ENCODE measurements at places on chromosomes 4 and X.

DNA sequence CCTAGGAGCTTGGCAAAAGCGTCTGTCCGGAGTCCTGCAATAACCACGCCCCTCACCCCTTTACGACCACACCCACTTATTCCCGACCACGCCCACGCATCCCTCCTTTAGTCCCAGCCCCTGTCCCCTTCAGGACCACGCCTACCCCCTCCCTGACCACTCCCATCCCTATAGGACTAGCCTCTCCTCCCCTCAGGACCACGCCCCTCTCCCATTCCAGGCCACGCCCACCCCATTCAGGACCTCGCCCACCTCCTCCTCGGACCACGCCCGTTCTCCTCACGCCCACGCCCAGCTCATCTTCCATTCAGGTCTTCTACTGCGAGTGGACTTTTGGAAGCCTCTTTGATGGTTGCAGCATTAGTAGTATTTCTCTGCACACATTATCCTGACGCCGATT lies 131.2 kb upstream of the STX18 start:
- DNase-seq: peak; percentile 3

GRCh38 chr4:48970471-48970921 lies 15.6 kb upstream of the CWH43 start:
- DNase-seq: no peak

DNA sequence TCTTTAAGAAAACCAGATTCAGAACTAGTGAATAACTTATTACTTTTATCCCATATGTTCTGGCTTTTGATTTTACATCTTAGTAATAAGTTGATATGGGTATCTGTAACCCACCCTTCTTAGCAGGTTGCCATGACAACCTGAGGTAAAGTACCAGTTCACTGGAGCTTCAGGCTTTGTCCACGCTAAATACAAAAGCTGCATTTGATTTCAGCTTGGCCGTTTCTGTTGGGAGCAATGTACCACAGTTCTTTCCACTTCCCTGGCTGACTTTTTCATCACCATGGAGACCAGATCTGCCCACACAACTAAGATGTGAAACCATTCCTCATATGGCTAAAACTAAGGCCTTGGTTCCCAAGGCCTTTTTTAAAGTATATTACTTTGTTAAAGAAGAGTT lies 26.1 kb downstream of the KLHL34 start:
- no peak for DNase-seq

DNA sequence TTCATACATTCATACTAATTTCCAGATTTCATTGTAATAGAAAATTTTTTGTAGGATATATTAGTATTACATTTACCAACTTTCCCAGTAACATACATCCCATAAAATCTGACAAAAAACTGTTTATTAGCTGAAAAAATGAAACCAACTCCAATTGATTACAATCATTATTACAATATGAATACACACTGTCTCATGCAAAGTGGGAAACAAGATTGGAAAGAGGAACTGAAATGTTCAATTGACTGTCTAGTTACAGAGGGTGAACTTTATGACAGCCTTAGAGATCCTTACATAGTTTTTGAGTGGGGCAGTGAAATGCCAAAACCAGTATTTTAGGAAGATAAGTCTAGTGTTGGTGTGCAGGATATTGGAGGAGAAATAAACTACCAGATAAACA lies 2.3 kb upstream of the AMBN start:
- no peak for DNase-seq

GRCh38 chr4:16931339-16932305 lies 33.2 kb upstream of the LDB2 start:
- DNase-seq: no peak

- DNase-seq: no peak
Measured at GRCh38 chr4:88291003-88291402, 6.6 kb upstream of the PPM1K start.

DNA sequence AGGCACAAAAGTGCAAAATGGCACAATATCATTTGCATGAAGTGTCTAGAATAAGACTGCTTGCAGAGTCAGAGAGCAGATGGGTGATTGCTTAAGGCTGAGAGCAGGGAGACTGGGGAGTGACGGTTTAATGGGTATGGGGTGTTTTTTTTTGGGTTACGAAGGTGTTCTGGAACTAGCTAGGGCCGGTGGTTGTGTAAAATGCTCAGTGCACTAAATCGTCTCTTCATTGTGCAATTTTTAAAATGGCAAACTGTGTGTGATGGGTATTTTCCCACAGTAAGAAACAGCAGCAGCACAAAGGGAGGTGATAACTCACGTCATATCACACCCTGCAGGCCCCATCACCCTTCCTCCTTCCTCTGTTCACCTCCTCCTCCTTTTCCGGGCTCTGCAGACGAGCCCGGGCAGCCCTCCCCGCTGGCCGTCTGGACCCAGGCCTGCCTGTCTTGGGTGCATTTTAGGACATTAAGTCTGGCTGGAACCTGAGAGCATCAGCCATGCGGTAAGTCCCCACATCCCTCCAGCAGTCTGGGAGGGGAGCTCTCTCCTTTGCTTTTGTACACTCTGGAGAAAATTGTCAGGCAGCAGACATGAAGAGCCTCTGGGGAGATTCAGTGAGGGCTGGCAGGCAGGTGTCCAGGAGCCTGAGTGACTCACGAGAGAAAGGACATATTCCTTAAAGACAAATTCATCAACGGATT lies 42.7 kb downstream of the ASMT start:
- peak; percentile 55 for DNase-seq

GRCh38 chr4:30454504-30454903 lies 265.7 kb upstream of the PCDH7 start:
- DNase-seq: no peak

DNA sequence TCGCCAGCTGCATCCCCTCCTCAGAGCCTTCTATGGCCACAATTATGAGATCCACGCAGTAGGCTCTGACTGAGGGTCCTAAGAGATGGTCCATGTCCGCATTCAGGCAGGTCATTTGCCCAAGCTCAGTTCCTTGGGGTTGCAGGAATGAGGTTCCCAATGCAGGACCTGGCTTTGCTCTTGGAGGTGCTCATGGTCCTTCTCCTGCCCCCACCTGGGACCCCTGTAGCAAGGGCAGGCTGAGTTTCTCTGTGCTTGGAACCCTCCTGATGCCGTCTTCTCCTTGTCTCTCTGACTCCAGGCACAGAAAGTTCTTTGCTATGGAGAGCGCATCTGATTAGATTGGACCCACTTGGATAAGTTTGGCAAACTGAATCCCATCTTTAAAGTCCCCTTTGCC lies 16.5 kb upstream of the SHOX start:
- peak; percentile 0 for DNase-seq

DNA sequence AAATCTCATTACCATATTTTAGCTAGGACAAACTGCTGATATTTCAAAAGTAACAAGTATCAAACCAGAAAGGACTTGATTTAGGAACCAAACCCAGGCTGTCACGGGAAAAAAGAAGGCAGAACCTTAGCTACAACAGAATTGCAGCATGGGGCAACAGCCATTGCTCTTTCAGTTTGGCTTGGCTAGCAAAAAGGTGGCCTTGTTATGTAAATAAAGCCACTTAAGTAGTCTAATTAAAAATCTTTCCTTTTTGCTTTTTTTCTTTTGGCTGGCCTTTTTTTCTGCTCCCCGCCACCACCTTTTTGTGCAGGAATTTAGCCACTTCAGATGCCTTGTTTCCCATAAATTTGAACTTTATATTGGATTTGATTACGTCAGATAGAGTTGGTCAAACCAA lies 235.9 kb downstream of the CPXCR1 start:
- no peak for DNase-seq

- peak; percentile 79 for DNase-seq
Measured at GRCh38 chrX:1537031-1537715, at the start of gene P2RY8. P2RY8 (minus strand) TSS chrX:1537185; CDS start chrX:1466558, 70,627 bp downstream.

GRCh38 chr4:112073181-112073580 lies 72.1 kb upstream of the FAM241A start:
- no peak for DNase-seq

DNA sequence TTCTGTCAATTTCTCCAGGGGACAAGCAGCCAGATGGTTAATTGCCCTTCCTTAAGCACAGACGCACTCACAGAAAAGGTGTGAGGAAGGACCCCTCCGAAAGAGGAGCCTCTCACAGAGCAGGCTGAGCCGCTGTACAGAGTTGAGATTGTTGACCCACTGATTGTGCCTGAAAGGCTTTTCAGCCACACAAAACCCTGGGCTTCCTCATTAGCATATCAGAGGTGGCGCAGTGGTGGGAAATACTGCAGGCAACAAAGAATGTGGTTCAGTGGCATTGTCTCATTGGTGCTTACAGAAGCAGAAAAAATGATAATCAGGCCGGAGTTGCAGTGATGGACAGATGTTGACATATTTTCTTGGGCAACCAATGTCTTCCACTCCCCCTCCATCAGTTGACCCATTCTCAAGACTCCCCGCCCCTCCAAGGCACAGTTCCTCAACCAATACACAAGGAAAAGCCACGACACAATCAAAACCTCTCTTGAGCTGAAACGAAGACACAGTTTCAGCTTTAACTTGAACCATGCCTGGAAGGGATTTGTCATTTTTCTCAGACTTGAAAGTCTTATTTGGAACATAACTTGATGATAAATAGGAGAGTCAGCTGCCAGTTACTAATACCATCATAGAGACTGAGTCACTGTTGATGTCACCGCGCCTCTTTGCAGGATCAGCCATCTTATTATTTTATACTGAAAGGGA lies 53.1 kb downstream of the ATXN3L start:
- peak; percentile 16 for DNase-seq

GRCh38 chr4:169802873-169803272 lies 45.1 kb upstream of the HPF1 start:
- DNase-seq: no peak

DNA sequence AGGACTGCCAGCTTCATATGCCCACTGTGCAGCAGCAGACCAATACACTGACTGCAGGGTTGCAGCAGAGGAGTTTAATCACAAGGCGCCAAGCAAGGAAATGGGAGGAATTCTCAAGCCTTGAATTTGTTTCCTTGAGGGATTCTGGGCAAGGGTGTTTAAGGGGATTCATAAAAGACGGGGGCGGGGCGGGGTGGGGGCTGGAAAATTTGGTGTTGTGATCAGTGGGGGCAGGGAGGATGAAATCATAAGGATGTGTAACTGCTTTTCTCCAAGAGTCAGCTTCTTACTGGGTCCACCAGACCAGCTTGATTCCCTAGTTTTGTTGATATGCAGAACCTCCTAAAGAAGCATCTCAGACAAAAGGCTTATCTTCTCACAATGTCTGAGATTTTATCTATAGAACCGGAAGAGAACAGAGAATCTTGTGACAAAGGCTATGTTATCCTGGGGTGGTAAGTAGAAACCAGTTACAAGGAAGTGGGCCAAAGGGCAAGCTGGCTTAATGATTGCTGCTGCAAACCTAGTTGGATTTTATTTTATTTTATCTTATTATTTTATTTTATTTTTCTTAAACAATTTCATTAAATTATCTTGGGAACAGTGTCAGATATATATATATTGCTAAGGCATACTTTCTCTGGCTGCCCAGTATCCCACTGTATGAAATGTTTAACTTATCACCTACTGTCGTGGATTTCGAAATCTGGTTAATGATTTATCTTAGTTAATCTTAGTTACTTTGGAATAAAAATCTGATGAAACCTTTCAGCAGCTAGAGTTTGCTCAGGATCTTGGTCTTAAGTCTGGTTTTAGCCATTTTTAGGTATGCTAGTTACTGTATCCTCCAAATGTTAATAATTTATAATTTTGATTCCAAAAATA lies 276.4 kb downstream of the RPA4 start:
- no peak for DNase-seq

Data from stimulated activated CD4-positive, alpha-beta T cell treated with anti-CD3 and anti-CD28 coated beads, Interleukin-2, amount 100 ng/mL, for 24 hours (primary cell).